ENCODE measurements at places on chromosomes 1 and 21.

- DNase-seq = no peak
Measured at GRCh38 chr1:26541431-26541815, 11.9 kb downstream of the RPS6KA1 start.

- DNase-seq = peak; percentile 25
Measured at GRCh38 chr1:156295391-156295947, at the start of gene GLMP. Gene GLMP, minus strand, starts transcription at chr1:156295679. Its CDS starts 34 bp downstream, at chr1:156295645.

DNA sequence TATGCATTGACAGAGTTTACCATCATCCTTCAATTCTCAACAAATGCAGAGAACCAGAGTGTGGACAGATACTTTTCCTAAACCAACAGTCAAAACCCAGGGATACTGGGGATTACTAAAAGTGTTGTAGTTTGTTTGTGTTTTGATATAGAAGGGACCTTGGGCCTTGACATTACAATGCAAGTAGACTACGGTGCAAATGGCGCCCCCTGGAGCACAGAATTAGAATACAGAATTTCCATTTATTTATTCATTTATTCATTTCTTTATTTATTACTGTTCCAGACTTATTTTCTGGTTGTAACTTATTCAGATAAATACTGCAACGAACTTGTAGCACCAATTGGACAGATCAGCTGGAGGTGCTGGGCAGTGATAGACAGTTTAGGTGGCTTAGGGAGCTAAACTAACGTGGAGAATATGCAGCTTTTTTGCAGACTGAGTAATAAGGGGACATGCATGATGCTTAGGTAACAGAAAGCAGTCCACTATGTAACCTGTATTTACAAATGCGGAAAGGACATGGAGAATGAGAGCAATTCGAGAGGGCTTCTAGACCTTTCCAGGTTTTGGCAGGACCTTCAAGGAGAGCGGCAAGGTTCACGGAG is 42.6 kb downstream of the KIRREL1 start:
- no peak for DNase-seq

- DNase-seq = no peak
Measured at GRCh38 chr1:36320767-36321118, 2.7 kb downstream of the EVA1B start.

- DNase-seq = no peak
Measured at GRCh38 chr1:1545946-1546737, 5.7 kb upstream of the TMEM240 start.

GRCh38 chr1:119655154-119655553 is 7.1 kb upstream of the ZNF697 start:
- no peak for DNase-seq

GRCh38 chr1:64337475-64337874 is 132.5 kb upstream of the CACHD1 start:
- DNase-seq = no peak

All from stimulated activated CD8-positive, alpha-beta memory T cell treated with anti-CD3 and anti-CD28 coated beads, Interleukin-2, amount 100 ng/mL, for 1 hour (primary cell).